AG08395 (cell line): ENCODE measurements at places on chromosomes 1 and 21.

- DNase-seq = no peak
These were observed 17.6 kb downstream of the DSCAM start for GRCh38 chr21:40829308-40829707.

DNA sequence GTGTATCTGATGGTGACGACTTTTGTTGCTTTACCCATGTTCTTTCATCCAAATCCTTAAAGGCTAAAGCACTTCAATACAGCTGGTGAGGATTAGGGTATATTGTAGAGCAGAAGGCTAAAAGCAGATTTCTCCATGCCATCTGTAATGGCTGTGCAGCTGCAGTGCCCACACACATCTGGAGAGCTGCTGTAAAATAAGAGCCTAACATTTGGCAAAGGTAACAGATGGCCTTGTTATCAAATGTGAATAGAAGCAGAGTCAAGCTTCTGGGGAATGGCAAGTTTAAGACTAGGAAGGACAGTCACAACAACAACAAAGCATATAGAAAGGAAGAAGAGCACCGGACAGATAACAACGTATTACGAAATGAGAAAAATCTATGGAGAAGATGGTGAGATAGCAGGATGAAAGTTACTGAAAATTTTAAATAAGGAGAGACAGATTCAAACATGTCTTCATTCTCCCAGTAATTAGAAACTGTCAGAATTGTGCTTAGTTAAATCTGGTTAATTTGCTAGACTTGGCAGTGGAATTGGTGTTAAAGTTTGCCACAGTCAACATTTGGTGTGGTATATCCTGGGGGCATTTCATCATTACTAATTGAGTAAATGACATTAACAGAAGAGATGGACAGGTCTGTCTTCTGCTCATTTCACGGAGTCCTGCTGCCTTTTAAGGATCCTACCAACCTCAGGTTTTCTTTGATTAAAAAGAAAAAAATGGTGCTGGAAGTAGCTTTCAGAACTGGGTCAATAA lies 1093.2 kb downstream of the ADGRL2 start:
- no peak for DNase-seq

- no peak for DNase-seq
These were observed 287.2 kb upstream of the NRIP1 start for GRCh38 chr21:15352009-15352408.

- no peak for DNase-seq
These were observed 10.0 kb downstream of the MAP3K6 start for GRCh38 chr1:27356619-27357280.

DNA sequence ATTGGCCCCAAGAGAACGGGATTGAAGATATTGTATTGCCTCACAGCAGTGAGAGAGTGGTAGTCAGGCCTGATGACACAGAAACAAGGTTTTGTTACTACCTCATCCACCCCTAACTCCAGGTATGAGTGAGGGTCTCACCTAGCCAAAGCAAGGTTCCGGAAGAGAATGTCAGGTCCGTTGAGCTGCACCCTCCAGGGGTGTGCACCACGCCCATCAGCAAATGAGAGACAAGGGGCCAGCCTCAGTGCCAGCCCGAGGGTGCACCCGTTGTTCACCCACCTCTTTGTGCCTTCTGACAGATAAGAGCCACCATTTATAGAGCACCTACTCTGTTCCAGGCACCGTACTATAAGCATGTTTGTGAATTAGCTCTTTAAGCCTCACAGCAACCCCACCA lies 121.9 kb upstream of the IPO9 start:
- no peak for DNase-seq

DNA sequence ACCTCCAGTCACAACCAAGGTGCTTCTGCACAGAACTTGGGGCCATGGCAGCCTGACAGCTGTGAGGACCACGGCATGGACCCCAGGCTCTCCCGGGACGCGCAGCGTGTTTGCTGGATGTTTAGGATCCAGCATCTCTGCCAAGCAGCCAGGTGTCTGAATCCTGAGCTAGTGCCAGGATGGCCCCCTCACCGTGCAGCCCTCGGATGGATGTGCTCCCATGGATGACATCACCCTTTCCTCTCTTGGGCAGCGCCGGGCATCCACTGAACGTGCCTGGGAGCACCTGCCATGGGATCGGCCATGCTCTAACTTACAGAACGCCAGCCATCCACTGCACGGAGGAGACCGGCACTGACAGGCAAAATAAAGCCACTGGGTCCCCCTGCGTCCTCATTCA lies 53.9 kb downstream of the PRDM15 start:
- no peak for DNase-seq

DNA sequence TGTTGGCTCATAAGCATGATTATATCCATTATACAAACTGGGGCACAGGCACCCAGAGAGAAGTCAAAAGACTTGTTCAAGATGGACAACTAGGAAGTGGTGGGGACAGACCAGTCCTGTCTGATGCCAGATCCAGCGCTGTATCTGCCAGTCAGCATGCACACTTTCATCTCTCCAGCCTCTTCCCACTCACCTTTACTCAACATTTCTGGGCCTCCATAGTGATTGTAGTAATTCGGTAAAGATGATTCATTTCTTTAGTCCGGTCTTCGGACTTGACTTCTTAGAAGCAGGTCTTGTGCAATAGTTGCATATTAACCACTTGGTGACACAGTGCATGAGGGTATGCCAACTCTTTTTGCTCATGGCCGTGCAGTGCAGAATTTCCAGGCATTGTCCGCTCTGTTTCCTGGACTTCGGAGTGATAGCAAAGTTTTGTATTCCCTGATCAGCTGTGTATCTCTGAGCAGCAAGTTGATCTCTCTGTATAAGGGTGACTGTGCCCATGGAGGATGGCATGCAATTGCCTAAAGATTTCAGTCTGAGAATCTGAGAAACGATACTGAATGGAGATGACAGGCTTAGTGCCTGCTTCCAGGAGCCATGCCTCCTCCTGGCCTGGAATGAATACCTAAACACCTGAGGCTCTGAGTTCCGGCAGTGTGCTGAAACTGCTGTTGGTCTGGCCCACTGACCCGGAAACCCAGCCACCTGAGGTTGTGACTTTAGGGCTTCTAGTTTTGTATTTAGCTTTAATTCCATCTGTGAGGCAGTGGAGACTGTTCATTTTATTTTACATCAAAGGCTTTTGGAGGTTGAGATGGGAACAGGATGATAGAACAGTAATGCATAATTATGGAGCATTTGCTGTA lies 39.0 kb downstream of the GALNT2 start:
- DNase-seq = peak; percentile 65

DNA sequence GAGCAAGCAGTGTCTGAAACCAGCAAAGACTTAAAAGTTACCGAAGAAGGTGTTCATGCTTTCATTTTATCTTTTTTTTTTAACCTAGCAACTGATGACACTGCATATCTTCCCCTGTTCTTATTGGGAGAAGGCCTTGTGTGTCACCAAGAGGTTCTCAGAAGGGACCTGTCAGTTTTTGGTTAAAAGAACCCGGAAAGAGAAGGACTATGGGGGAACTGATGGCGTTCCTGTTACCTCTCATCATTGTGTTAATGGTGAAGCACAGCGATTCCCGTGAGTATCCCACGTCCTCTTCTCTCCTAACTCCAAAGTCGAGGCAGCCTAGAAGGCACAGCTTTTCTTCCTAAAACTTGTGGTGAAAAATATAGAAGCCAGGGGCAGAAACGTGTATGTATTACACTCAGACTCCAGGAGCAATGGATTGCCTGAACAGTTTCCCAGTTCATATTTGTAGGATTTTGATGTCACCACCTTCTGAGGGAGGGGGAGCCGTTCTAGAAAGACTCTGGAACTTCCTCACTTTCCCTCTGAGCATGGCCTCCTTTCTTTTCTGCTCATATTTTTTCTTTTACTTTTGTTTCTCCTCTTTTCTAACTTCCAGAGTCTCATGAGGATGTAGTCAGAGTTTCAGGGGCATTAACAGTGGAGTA lies at the start of gene MR1:
Gene MR1 (plus strand): TSS at position 185 of the 653 bp plus-strand sequence. CDS start 25 bp downstream, at position 210.
- DNase-seq = peak; percentile 89

DNA sequence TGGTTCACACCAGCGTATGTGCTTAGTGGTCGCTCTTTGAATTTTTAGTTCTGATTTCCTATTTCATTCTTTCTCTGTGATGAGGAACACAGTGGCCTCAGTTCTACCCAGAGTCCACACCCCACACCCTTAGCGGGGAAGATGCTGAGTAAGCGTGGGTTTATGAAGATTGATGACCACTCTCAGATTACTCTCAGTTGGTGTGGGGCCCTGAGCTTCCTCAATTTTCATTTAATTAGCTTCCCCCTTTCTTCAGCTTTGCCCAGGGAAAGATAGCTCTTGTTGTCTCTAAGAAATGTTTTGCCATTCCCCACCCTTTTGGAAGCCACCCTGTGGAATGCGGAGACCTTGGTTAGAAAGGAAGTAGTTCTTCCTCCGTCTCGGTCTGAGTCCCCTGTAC lies 299.9 kb upstream of the PROX1 start:
- no peak for DNase-seq

DNA sequence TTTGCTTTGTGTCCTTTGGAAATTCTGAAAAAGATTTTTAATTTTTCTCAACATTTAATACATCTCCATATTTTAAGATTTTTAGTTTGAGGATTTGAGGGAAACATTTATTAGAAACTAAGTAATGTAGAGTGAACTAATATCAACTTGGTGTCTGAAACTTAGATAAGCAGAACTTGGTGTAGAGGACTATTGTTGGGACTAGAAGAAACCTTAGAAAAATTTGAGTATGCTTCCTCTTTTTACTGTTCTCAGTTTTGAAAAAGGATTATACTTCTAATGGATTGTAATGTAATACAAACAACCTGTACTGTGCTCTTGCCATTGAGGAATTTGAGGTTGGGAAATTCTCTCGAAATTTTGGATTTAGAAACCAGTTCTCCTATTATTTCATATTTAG lies 2.4 kb downstream of the FNBP1L start:
- no peak for DNase-seq

- DNase-seq = no peak
These were observed 988.8 kb upstream of the B3GALT2 start for GRCh38 chr1:194175251-194175650.

DNA sequence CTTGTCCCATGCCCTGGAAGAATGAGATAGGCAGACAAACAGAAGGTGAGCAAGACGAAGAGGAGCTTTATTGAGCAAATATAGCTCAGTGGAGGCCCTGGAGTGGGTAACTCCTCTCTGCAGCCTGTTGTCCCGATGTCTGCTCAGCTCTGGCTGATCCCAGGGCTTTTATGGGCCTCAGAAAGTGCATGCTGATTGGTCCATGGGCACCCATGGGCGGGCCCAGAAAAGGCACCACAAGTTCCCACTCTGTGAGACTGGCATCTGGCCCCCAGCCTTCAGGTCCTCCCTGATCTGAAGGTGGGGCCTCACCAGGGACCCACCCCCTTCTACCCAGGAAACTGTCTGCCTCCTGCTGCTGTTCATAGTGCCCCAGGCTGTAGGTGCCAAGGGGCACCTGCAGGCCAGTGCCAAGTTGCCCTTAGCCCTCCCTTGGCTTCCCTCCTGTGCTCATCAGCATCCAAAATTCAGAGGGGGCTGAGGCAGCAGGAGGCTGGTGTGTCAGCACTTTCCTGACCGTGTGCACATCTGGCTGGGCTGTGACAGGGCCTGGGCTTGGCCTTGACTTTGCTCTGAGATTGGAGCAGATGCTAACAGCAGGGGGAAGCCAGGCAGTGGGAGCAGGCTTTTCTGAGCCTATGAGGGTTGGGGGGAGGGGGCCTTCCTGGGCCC lies 35.4 kb downstream of the ACTL8 start:
- no peak for DNase-seq

GRCh38 chr1:3019516-3020051 lies 1.7 kb upstream of the ACTRT2 start:
- no peak for DNase-seq

GRCh38 chr1:25568090-25568833 lies 24.9 kb downstream of the LDLRAP1 start:
- peak; percentile 73 for DNase-seq

DNA sequence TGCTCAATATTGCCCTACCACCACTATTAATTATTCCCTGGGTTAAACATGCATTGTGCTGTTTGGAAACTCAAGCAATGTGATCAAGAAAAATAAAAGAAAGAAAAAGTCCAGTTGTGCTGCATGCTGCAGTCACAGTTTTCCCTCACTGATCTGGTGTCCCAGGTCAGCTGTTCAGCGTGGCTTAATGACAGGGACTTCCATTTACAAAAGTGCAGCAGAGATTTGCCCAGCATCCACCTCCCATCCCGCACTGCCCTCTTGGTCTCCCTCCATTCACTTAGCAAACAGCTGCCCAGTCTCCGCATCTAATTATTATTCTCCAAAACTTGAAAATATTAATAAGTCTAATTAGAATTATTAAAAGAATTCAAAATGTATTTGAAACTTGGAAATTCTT lies 2.0 kb upstream of the OR2T4 start:
- no peak for DNase-seq

GRCh38 chr1:90707363-90707710 lies 9.8 kb downstream of the BARHL2 start:
- DNase-seq = peak; percentile 60

DNA sequence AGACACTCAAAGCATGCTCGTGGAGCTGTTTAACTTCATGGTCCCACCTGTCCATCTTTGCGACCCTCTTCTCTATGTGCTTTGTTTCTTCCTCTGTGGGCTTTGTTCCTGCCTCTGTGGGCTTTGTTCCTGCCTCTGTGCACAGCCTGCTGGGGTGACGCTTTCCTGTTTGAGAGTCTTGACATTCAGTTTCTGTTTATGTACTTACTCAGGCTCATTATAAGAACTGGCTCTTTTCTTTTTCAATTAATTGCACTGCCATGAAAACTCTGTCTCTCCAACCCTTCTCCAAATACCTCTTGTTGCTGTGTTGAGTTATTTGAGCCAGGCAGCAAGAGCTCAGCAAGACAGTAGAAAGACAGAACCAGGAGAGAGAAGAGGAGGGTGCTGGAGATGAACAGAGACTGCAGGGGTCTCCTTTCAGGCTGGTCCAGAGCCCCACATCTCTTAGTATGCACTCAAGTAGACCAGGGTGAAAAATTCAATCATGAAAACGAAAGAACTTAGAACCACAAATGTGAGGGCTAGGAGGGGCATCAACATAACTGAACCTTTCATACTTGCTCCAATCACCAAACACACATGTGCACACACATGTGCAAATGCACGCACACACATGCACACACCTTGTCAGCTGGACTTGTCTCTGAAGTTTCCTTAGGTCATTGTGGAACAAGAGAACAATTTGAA lies 88.3 kb upstream of the SGIP1 start:
- no peak for DNase-seq

DNA sequence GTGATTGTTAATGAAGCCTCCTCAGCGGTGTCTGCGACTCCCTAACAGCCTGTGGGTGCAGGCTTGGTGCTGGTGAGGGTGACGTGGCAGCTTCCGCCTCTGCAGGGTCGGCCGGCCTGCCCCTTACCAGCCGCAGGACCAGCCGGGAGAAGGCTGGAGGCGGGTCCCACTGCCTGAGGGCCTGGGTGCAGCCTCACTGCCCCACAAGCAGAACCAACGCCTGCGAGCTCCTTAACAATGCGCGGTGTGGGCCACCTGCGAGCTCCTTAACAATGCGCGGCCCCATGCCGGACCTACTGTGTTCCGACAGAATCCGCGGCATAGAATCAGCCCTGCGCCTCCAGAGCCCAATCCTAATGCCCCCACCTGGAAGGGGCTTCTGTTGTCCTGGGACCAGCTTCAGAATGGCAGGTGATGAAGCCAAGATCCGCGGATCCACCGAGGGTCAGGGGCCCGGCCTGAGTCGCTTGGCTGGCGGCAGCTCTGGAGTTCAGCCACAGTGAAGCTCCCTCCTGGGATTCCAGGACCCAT lies 54.4 kb upstream of the AJAP1 start:
- no peak for DNase-seq

GRCh38 chr1:228428412-228428811 lies 11.8 kb upstream of the TRIM17 start:
- DNase-seq = no peak
